ENCODE measurements at places on chromosomes 16 and 17.

- peak; percentile 20 for DNase-seq
Measured at GRCh38 chr16:13997933-13998332, 73.2 kb upstream of the MRTFB start.

DNA sequence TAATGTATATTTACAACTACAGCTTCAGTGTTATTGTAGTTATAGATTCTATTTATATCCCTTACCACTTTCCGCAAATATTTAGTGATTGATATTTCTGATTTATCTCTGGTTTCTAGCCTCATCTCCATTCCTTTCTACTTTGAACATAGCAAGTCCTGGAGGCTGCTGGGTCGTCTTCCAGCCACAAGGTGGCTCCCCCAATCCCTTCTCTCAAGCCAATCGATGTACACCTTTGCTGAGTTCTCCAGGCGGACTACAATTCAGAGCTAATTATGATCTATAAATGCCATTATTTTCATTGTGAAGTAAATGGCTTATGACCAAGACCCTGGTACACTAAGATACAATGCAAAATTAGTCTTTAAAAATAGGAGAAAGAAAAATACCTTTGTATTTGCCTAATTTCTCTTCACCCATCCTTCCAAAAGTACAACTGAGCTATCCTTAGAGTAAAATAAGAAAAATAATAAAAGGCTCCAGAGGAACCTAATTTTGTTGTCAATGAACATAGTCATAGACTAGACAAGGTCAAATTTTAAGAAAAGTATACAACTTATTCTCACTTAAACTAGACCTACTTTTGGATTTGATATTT lies 122.1 kb downstream of the SKAP1 start:
- DNase-seq: peak; percentile 62

GRCh38 chr16:8998108-8998507 lies 34.4 kb upstream of the USP7 start:
- no peak for DNase-seq

DNA sequence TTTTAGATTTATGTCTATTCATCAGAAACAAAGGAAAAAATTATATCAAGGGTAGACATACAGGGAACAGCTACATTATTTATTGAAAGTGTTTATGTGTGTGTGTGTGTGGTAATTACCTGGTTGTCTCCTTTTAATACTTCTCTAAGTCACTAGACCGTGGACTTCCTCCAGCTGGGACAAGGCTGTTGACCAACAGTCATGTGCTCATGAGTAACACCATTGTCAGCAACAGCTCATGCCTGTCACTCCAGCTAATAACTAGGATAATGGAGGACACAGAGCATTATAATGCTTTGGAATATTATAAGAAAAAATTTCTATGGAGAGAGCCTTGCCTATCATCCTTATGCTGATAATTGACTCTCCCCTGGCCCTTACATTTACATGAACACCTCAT lies 125.3 kb upstream of the SALL1 start:
- DNase-seq: no peak

- no peak for DNase-seq
Measured at GRCh38 chr16:64773638-64774037, 348.2 kb downstream of the CDH11 start.

Measured in activated CD4-positive, alpha-beta T cell treated with anti-CD3 and anti-CD28 coated beads, Interleukin-2, amount 10 ng/mL, durations not matched to agents 7 days and 5 days (primary cell).